ENCODE measurements at places on chromosomes 16 and 17. TPM values are rescaled to one million over a fixed set of nuclear protein-coding genes. Genes with fewer than 3 reads are reported as not detected.

DNA sequence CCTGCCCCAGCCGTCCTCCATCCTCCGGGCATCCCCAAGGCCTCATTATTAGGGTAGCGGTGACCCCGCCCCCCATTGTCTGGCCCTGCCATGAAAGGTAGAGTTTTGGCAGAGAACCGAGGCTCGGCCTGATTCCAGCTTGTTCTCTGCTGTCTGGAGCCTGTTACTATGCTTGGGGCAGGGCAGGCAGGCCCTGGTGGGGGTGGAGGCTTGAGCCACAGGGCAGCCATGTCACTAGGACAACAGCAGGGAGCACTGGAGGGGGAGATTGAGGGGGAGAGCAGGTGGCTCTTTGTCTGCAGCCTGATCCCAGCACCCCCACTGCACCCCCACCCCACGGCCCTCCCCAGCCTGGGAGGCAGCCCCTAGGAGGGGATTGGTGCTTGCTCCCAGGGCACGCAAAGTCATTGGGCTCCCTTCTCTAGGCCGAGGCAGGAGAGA lies 15.4 kb downstream of the RHBDL3 start:
- no peak for DNase-seq

DNA sequence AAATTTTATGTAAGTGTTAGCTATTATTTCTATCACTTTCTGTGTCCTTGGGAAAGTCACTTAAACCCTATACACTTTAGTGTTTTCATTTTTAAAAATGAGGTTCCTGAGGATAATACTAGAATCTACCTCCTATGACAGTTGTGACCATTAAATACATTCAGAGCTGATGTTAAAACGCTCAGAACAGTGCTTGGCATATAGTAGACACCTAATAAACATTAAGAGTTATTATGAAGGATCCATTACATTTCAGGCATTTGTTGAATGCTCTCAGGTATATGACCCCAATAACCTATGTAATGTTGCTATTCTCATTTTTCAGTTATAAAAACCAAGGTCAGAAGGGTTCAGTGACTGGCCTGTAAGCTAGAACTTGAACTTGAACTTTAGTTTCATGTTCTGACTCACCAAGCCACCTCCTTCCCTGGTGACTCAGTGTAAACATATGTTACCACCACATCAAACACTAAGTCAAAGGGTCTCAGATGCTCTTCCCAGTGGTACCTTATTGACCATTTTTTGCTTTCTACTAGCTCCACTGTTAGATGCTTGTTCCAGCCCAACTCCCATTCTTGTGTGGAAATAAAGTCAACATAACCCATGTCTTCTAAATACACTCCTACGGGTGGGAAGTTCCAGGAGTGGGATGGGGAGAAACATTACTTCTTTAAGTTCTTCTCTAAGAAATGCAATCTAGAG lies 47.6 kb downstream of the HSD17B2 start:
- DNase-seq, result no peak

GRCh38 chr16:67100569-67101310 lies 9.0 kb upstream of the PHAF1 start:
- no peak for DNase-seq

- peak; percentile 80 for DNase-seq
These were observed 9.1 kb upstream of the TMEM100 start for GRCh38 chr17:55731586-55732250.

GRCh38 chr17:8332688-8333087 lies 7.0 kb upstream of the ODF4 start:
- no peak for DNase-seq

GNAO1 gene
- 33.3 TPM for total RNA-seq

ZSCAN10 gene
- 0.93 TPM for total RNA-seq

DNA sequence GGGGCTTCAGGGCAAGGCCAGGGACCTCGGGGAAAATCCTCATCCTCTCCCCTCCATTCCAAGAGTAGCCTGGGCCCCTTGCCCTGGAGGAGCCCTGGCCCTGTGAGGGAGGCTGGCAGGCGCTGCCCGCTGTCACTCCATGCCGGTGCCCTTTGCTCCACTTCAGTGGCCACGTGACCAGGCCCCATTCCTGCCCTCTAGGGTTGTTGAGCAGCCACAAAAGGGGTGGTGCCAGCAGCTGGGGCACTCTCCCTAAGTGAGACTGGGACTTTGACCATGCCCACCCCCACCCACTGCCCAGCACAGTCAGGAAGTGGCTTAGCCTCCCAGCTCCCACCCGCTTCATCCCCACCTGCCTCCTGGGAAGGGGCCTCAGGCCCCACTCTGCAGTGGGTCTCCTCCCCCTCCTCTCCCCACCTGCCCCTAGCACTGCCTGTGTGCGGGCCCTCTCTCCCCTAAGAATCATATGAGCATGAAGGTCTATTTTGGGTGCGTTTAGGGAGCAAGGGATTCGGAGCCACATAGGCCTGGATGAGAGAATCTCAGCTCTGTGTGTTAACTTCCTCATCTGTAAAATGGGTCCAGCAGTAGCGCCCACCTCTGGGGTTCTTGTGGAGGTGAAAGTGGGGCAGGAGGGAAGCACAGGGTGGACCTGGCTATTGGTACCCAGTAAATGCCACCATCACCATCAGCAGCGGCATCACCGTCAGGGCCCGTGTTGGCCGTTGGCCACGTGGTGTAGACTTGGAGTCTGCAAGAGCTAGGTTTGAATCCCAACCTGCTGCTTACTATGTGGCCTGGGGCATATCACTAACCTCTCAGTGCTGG lies 7.2 kb downstream of the PDK2 start:
- peak; percentile 57 for DNase-seq

TSNAXIP1 gene
- 31.3 TPM for total RNA-seq

- no peak for DNase-seq
These were observed 6.7 kb upstream of the C17orf107 start for GRCh38 chr17:4892499-4893221.

GRCh38 chr16:69171325-69172084 lies 15.5 kb upstream of the SNTB2 start:
- no peak for DNase-seq

DNA sequence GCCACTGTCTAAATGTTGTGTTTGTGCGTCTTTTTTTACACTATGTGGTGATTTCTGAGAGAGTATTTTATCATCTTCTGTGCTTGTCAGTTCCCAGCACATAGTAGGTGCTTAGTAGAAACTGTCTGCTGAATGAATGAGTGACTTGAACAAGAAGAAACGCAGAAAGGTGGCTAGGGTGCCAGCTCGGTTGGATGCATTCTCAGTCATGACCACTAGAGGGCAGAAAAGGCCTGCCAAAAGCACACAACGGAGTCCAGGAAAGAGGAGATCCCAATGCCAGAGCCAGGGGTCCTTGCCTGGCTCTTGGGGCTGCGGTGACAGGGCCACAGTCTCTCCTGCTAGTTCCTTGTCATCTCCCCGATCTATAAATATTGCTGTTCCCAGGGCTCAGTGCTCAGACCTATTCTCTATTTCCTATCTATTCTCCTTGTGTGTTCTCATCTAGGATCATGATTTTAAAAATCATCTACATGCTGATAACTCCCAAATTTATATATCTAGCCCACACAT lies 57.3 kb upstream of the CCL1 start:
- peak; percentile 85 for DNase-seq

STX1B gene
- 6.3 TPM for total RNA-seq

All from testis (tissue), 5 donors.